ENCODE measurements at places on chromosomes 7 and 10. TPM values are rescaled to one million over a fixed set of nuclear protein-coding genes. Genes with fewer than 3 reads are reported as not detected.

The AKR1E2 gene
- total RNA-seq: 24.3 TPM

The OPALIN gene
- not detected for total RNA-seq

The TFPI2 gene
- total RNA-seq: 4.0 TPM

The RPP30 gene
- 19.4 TPM for total RNA-seq

The PDE6C gene
- not detected for total RNA-seq

The SMKR1 gene
- 1.2 TPM for total RNA-seq
